Heart left ventricle (tissue), 16 donors: ENCODE measurements at places on chromosomes 12 and 14. TPM values are rescaled to one million over a fixed set of nuclear protein-coding genes. Genes with fewer than 3 reads are reported as not detected.
A peak's percentile ranks its signal among the peaks of the same experiment; 100 is the strongest.

GRCh38 chr12:130792821-130793553 is 46.1 kb downstream of the STX2 start:
- DNase-seq, result no peak
- H3K36me3 ChIP-seq, result no peaks in the 10 kb centered on the region
- no peak overlapping the region for H3K4me3 ChIP-seq
- H3K4me1 ChIP-seq, result no peaks in the 10 kb centered on the region

- H3K4me1 ChIP-seq, result no peaks in the 10 kb centered on the region
- DNase-seq, result no peak
- no peaks in the 10 kb centered on the region for H3K36me3 ChIP-seq
- H3K27ac ChIP-seq, result no peak overlapping the region
- peaks cover 8% of the 10 kb centered on the region for H3K27me3 ChIP-seq
These were observed 14.0 kb downstream of the GTSF1 start for GRCh38 chr12:54459355-54459754.

GRCh38 chr12:69388371-69388770 is 28.8 kb downstream of the YEATS4 start:
- H3K27ac ChIP-seq, result no peak overlapping the region
- H3K36me3 ChIP-seq, result no peaks in the 10 kb centered on the region

DNA sequence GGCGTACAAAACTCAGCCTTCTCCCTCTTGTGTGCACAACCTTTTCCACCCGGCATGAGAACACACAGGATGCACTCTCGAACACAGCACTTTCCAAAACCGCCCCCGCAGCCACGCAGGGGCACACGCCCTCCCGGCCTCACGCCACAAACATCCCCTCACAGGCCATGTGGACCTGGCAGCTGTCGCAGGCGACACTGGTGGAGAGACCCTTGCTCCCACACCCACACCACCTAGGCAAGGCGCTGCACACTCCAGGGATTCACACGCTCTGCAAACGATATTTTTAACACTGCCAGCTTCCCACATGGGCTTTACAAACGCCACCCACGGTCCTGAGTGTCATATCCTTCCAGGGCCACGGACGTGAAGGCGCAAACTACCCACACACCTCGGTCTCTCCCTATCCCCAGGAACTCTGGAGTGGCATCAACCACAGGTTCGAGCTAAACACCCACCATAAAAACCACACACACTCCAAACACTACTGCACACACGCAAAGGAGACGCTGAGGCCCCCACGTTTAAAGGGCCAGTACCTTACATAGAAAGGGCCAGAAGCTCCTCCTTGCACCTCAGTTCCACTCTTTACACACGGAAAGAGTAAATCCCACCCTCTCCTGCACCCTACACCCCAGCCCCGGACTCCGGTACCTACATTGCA is 12.4 kb upstream of the ITGB7 start:
- no peaks in the 10 kb centered on the region for H3K36me3 ChIP-seq
- H3K27me3 ChIP-seq, result no peaks in the 10 kb centered on the region
- H3K4me1 ChIP-seq, result peaks cover 32% of the 10 kb centered on the region
- peak; percentile 68 for DNase-seq

ACSS3 gene
- 19.3 TPM for total RNA-seq

- no peak for DNase-seq
- no peaks in the 10 kb centered on the region for H3K36me3 ChIP-seq
- no peak overlapping the region for H3K27ac ChIP-seq
- no peak overlapping the region for H3K4me3 ChIP-seq
- H3K4me1 ChIP-seq, result no peaks in the 10 kb centered on the region
These were observed 6.4 kb upstream of the ASCL1 start for GRCh38 chr12:102950950-102951619.

DNA sequence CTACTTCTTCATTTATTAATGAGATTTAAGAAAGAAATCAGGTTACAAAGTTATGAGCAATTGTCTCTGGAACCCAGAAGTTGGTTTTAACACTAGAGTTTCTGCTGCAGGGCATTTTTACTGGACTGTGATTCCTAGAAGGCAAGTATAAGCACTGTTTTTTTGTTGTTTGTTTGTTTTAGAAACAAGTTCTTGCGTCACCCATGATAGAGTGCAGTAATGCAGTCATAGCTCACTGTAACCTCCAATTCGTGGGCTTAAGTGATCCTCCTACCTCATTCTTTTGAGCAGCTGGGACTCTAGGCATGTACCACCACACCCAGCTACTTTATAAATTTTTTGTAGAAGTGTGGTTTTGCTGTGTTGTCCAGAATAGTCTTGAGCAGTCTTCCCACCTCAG is 25.6 kb downstream of the RAP1B start:
- no peaks in the 10 kb centered on the region for H3K36me3 ChIP-seq
- no peak overlapping the region for H3K4me3 ChIP-seq
- peaks cover 25% of the 10 kb centered on the region for H3K4me1 ChIP-seq
- H3K27ac ChIP-seq, result no peak overlapping the region
- DNase-seq, result no peak

SPTB gene
- 92.6 TPM for total RNA-seq

ASCL1 gene
- not detected for total RNA-seq

GRCh38 chr12:58917699-58918468 is 2.4 kb downstream of the LRIG3 start:
- H3K27ac ChIP-seq, result peak overlapping the region; percentile 20
- H3K36me3 ChIP-seq, result peaks cover 11% of the 10 kb centered on the region
- no peak for DNase-seq

ASIC1 gene
- 0.46 TPM for total RNA-seq

GRCh38 chr12:124321040-124321481 is 26.2 kb downstream of the RFLNA start:
- peaks cover 18% of the 10 kb centered on the region for H3K36me3 ChIP-seq
- no peak overlapping the region for H3K4me3 ChIP-seq
- H3K4me1 ChIP-seq, result no peaks in the 10 kb centered on the region
- peak; percentile 72 for DNase-seq
- no peaks in the 10 kb centered on the region for H3K27me3 ChIP-seq

DDX47 gene
- 26.3 TPM for total RNA-seq

LRP1-AS gene
- total RNA-seq, result not detected

RESF1 gene
- 42.8 TPM for total RNA-seq

DNA sequence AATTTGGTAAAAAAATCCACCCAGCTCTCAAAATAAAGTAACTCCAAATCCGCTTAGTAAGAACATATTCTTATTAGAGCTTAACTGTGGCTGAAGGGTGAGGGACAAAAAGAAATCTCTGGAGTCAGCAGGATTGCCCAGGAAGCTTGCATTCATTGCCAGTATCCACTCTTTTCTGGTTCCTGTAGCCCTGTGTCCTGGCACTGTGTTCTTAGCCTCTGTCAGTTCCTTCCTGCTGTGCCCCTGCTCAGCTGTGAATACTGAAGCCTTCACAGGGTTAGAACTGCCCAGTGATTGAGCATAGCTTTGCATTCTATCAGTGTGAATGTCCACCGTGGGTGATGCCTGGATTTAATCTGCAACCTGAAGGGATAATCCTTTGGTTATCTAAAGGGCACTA is 266.9 kb upstream of the PELI2 start:
- H3K27me3 ChIP-seq, result no peaks in the 10 kb centered on the region
- no peaks in the 10 kb centered on the region for H3K36me3 ChIP-seq
- H3K27ac ChIP-seq, result no peak overlapping the region
- no peak overlapping the region for H3K4me3 ChIP-seq

DNA sequence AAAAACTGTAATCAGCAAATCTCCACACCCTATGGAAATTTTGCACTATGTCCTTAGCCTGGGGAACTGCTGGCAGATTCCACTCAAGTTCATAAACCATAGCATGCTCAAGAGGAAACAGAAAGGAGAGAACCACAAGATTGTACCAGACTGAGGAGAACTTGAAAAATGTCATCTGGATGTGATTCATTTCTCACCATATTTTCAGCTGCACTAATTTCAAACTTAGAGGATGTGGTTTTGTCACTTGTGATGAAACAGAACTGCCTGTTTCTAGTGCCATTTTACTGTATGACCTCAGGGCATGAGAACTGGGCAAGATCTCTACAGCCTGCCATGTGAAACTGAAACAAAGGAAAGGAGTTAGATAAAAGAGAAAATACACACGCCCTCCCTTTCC is 1493.1 kb upstream of the FLRT2 start:
- H3K4me1 ChIP-seq, result no peaks in the 10 kb centered on the region
- H3K36me3 ChIP-seq, result no peaks in the 10 kb centered on the region
- H3K27me3 ChIP-seq, result no peaks in the 10 kb centered on the region
- no peak overlapping the region for H3K27ac ChIP-seq
- no peak overlapping the region for H3K4me3 ChIP-seq
- no peak for DNase-seq

GRCh38 chr14:100416921-100417860 is 94.1 kb downstream of the SLC25A47 start:
- DNase-seq, result no peak
- H3K27me3 ChIP-seq, result no peaks in the 10 kb centered on the region
- no peak overlapping the region for H3K4me3 ChIP-seq
- H3K4me1 ChIP-seq, result no peaks in the 10 kb centered on the region
- H3K27ac ChIP-seq, result no peak overlapping the region

MGAT4C gene
- total RNA-seq, result 5.4 TPM

CLEC7A gene
- 1.8 TPM for total RNA-seq

- no peaks in the 10 kb centered on the region for H3K27me3 ChIP-seq
- no peak overlapping the region for H3K4me3 ChIP-seq
- no peaks in the 10 kb centered on the region for H3K36me3 ChIP-seq
- DNase-seq, result no peak
These were observed 14.7 kb upstream of the STK38L start for GRCh38 chr12:27229367-27229766.
